ENCODE measurements at places on chromosomes 11 and 22. TPM values are rescaled to one million over a fixed set of nuclear protein-coding genes. Genes with fewer than 3 reads are reported as not detected.
A peak's percentile ranks its signal among the peaks of the same experiment; 100 is the strongest.

The ACTN3 gene
- 0.15 TPM for total RNA-seq

The HORMAD2 gene
- total RNA-seq: 0.46 TPM

The EED gene
- 14.1 TPM for total RNA-seq

The P2RY6 gene
- 4.2 TPM for total RNA-seq

DNA sequence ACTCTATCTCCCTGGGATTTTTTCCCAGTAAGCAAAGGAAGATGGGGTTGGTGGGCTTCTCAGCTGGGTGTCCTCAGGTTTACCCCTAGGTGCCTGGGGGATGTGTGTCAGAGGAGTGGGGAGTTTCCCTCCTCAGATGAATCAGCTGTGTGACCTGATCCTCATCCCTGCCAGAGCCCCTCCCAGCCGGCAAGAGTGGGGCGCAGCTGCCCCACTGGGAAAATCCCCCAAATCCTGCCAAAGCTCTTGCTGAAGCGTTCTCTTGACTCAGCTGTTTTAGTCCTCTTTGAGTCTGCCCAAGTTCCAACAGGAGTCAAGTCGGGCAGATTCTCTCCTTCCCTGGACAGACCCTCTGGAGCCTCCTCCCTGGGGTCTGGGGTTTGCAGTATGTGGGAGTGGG lies 6.0 kb downstream of the C11orf68 start:
- no peak for DNase-seq
- no peak overlapping the region for H3K27ac ChIP-seq
- H3K36me3 ChIP-seq: no peaks in the 10 kb centered on the region
- peaks cover 2% of the 10 kb centered on the region for H3K27me3 ChIP-seq
- H3K4me3 ChIP-seq: no peak overlapping the region
- peaks cover 34% of the 10 kb centered on the region for H3K4me1 ChIP-seq

DNA sequence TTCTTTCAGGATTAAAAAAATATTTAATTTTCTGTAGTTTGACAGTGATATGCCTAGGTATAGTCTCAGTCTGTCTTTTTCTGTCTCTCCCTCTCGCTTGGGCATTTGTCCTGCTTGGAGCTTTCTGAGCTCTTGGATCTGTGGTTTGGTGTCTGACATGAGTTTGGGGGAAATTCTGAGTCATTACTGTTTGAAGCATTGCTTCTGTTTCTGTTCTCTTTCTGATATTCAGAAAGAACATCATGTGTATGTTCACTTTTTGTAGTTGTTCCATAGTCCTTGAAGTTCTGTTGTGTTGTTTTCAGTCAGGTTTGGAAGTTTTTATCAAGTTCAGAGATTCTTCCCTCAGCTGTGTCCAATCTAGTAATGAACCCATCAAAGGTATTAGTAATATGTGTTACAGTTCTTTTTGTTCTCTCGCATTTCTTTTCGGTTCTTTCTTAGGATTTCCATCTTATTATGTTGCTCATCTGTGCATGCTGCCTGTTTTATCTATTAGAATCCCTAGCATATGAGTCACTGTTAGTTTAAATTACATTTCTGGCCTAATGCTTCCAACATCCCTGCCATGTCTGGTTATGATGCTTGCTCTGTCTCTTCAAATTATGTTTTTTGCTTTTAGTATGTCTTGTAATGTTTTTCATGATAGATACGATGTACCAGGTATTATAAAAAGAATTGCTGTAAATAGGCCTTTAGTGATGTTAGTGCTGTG lies 48.4 kb downstream of the DDX10 start:
- no peak overlapping the region for H3K27ac ChIP-seq
- no peak overlapping the region for H3K4me3 ChIP-seq
- peaks cover 6% of the 10 kb centered on the region for H3K36me3 ChIP-seq
- H3K4me1 ChIP-seq: no peaks in the 10 kb centered on the region

- no peak within 1 kb of the TSS for H3K4me3 ChIP-seq
- peak within 1 kb of the TSS; percentile 46 for H3K27ac ChIP-seq
- H3K4me1 ChIP-seq: peaks cover 26% of the 10 kb centered on the region
- peaks cover 25% of the 10 kb centered on the region for H3K36me3 ChIP-seq
These were observed at the start of gene IL18BP for GRCh38 chr11:71998649-71999310. IL18BP (plus strand) TSS chr11:71998909; CDS start chr11:71999985, 1,076 bp downstream.

GRCh38 chr22:38941488-38941987 lies 15.9 kb upstream of the APOBEC3A start:
- H3K36me3 ChIP-seq: no peaks in the 10 kb centered on the region
- DNase-seq: no peak
- H3K27ac ChIP-seq: peak overlapping the region; percentile 49
- H3K4me3 ChIP-seq: no peak overlapping the region
- no peaks in the 10 kb centered on the region for H3K4me1 ChIP-seq

GRCh38 chr11:57405271-57405860 lies 14.9 kb upstream of the PRG2 start:
- peaks cover 4% of the 10 kb centered on the region for H3K36me3 ChIP-seq
- no peaks in the 10 kb centered on the region for H3K27me3 ChIP-seq
- no peak overlapping the region for H3K4me3 ChIP-seq
- DNase-seq: no peak
- no peak overlapping the region for H3K27ac ChIP-seq
- H3K4me1 ChIP-seq: no peaks in the 10 kb centered on the region

- no peaks in the 10 kb centered on the region for H3K36me3 ChIP-seq
- no peaks in the 10 kb centered on the region for H3K4me1 ChIP-seq
These were observed 1.1 kb upstream of the ADM start for GRCh38 chr11:10303558-10304363.

- no peaks in the 10 kb centered on the region for H3K36me3 ChIP-seq
- no peaks in the 10 kb centered on the region for H3K4me1 ChIP-seq
- H3K27me3 ChIP-seq: no peaks in the 10 kb centered on the region
- no peak overlapping the region for H3K27ac ChIP-seq
These were observed 1735.0 kb downstream of the LRRC4C start for GRCh38 chr11:39724404-39724803.

Measured in lung (tissue), 17 donors.